ENCODE measurements at places on chromosomes 3 and 15.

- no peak for DNase-seq
Measured at GRCh38 chr15:78716651-78717050, 75.6 kb upstream of the CHRNB4 start.

DNA sequence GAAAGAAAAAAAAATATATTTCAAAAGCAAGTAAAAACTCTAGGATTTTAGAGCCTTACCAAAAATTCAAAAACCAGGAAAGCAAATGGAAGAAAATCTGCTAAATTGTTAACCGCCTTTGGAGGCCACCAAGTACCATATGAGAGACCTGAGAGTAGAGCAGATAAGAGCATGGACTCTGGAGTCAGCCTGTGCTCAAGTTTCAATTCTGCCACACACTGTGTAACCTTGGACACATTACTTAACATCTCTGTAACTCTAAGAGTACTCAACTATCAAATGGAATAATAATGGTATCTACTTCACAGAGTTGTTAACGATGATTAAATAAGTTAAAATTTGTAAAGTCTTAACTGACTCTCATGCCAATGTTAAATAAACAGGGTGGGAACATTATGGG, 12.7 kb downstream of the RBSN start:
- no peak for DNase-seq

DNA sequence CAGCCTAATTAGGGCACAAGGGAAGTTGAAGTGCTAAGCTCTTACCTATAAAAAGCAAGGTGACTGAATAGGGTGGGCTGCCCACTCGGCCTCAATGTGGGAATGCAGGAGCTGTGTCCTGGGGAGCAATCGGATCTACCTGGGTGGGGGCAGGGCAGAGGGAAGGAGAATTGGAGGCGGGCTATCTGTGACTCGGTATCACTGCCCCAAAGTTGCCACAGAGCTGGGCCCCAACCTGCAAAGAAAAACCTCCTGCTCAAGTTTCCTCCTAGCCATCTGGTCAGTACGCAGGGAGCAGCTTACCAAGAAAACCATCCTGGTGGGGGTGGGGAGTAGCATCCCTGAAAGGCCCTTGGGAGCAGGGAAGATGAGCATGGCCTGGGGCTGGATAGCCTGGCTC, 10.7 kb downstream of the CIB2 start:
- no peak for DNase-seq

GRCh38 chr15:35055416-35056105, 29.5 kb downstream of the NANOGP8 start:
- no peak for DNase-seq

DNA sequence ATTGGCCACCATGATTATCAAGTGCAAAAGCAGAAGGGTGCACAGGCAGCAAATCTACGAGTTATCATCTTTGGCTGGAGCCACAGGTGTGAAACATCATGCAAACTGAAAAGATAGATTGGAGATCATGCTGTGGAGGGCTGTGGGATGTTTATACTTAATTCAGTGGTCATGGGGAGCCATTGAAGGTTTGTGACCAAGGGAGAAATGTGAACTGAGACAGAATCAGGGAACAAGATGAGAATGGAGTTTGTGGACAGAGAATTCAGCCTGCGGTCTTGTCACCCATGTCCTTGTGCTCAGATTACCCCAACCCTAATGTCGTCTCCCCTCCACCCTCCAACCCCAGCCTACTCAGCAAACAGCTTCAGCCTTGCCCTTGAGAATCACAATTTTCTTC, 62.9 kb upstream of the ACAN start:
- no peak for DNase-seq

GRCh38 chr15:63701365-63701764, 104.2 kb downstream of the FBXL22 start:
- no peak for DNase-seq

- no peak for DNase-seq
Measured at GRCh38 chr3:137641879-137642704, 122.0 kb upstream of the SOX14 start.

GRCh38 chr3:194905696-194906095, 220.0 kb downstream of the FAM43A start:
- DNase-seq, result no peak

DNA sequence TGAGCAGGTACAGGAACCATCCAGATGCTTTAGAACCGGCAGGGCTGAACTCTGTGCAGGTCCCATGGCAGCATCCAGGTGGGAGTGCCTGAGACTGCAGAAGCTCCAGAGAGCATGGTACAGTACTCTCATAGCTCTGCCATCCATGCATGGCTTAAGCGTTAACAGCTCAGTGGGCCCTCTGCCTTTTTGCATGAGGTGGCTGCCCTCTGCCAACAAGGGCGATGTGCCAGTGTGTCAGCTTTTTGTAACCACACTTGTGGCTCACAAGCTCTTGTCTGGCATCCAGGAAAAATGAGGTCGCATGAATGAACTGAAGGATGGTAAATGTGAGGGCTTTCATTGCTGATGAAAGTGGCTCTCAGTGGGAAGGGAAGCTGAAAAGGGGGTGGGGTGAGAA, 950.1 kb downstream of the DIPK2A start:
- DNase-seq, result no peak

- no peak for DNase-seq
Measured at GRCh38 chr3:5948084-5948483, 760.6 kb downstream of the EDEM1 start.

DNA sequence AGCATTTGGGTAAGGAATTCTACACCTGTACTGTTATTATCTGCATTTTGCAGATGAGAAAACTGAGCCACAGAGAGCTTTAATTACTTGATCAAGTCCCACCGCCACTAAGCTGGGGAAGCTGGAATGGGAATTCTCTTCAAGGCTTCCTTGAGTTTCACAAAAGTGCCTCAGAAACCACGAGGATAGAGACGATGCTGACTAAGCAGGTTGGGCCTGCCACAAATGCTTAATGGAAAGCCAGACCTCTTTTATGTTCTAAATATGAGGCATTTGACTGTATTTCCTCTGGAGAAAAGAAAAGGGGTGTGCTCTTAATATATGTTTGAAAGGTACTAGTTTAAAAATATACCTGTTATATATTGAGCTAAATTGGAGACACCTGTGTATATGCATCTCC, 34.7 kb downstream of the ADAMTS9 start:
- DNase-seq, result no peak

- DNase-seq, result no peak
Measured at GRCh38 chr15:88321271-88321670, 64.7 kb upstream of the NTRK3 start.

GRCh38 chr15:47383801-47384200, 333.5 kb upstream of the SEMA6D start:
- no peak for DNase-seq

GRCh38 chr3:149382101-149382467, 4.6 kb upstream of the TM4SF1 start:
- DNase-seq, result no peak

- DNase-seq, result no peak
Measured at GRCh38 chr15:84910928-84911623, 26.6 kb downstream of the SLC28A1 start.

GRCh38 chr3:185924375-185924774, 13.4 kb downstream of the TRA2B start:
- DNase-seq, result no peak

- no peak for DNase-seq
Measured at GRCh38 chr3:151733613-151734012, at the start of gene AADACL2. TSS of gene AADACL2 (plus strand) at chr3:151733927. CDS start at chr3:151734036, 109 bp downstream.

- DNase-seq, result no peak
Measured at GRCh38 chr15:59222906-59223550, 16.4 kb downstream of the LDHAL6B start.

DNA sequence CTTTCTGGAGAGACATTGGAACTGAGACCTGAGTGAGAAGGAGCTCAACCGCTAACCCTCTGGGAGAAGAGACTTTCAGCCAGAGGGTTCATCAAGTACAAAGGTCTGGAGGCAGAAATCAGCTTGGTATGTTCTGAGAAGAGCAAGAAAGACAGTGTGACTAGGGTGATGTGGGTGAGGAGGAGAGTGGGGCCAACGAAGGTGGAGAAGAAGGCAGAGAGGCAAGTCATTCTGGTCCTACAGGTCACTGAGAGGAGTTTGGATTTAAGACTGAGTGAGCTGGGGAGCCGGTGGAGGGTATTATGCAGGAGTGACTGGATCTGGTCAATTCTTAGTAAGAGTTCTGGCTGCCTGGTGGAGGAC, 12.2 kb downstream of the XIRP1 start:
- DNase-seq, result no peak

DNA sequence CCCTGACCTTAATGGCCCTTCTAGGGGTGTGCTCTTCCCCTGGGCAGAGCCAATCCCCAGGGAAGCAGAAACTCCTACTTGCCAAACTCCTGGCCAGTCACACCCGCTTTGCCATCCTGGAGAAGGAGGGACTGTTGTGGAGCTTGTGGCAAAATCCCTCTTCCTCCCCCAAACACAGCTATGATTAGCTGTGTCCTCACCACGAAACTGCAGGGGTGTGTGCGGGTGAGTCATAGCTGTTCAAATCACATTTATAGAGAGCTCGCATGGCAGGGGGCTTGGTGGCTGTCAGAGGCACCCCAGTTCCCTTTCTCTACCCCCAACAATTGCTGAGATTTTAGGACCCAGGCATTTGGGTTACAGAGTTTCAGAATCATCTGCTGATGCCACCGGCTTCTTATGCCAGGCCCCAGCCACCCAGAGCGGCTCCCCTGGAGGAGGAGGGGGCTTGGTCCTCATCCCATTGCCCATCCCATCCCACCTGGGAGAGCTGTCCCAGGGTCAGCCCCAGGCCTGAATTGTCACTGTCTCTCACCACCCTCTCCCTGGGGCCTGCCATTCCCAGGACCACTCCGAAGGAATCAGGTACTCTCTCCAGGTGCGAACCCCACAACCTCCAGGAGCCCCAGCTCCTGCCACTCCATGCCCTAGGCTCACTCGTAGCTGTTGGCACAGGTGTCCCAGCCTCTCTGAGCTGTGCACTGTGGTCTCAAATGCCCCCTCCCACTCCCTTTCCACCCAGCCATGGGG, 28.8 kb upstream of the MAGEF1 start:
- DNase-seq, result no peak

DNA sequence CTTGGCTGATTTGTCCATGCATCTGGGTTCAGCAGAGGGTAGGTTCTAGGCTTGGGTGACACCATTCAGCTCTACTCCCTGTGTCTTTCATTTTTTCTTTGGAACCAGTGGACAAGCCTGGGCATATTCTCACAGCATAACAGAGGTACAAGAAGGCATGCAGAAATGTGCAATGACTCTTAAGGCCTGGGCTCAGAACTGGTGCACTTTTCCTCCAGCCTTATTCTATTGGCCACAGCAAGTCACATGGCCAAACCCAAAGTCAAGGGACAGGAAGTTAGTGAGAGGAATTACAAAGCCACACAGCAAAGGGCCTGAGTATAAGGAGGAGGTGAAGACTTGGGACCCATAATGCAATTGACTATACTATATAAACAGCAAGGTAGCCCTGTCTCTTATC, 200.9 kb upstream of the CTDSPL start:
- DNase-seq, result no peak

GRCh38 chr3:140568842-140569520, 108.9 kb upstream of the TRIM42 start:
- DNase-seq, result no peak

DNA sequence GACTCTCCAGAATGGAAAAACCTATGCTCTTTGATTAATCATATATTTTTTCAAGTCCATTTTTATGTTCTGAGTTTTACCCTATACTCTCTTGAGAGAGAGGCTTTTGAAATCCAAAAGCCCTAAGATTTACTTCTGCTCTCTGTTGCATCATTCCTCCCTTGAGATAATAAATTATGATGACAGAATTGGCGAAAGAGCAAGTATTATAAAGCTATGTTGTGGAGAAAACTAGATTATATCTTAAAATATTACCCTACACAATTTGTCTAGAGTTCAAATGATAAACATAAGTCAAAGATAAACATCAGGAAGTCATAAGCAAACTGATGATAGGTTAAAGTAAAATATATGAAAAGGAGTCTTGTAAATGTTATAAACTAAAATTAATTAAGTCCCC, 293.4 kb upstream of the MME start:
- no peak for DNase-seq

DNA sequence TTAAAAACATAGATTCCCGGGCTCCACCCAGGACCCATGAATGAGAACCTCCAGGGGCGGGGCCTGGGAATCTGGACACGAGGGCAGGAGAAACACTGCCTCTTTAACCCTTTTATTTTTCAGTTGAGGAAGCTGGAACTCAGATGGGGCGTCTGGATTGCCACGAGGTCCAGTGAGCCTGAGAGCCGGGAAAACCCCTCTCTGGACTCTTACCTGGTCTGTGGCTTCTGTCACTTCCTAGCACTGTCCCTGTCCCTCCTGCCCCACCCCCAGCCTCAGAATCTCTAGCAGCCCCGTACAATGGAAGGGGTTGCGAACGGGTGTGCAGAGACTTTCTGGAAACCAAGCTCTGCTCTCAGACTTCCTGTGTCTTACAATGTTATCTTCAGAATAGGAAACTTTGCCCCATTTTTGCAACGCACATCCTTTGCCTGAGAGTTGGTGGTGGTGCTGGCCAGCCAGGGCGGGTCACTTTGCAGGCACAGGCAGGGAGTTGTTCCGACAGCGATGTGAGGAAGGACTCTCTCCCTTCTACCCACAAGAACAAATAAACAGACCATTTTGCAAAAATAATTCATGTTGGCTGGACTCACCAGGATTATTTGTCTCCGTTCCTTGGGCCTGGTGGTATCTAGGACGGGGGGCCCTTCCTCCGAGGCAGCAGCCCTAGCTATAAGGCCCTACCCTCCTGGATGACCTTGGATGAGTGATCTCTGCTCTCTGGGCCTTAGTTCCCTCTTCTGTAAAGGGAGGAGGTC, 59.1 kb downstream of the SMAD6 start:
- DNase-seq, result no peak

DNA sequence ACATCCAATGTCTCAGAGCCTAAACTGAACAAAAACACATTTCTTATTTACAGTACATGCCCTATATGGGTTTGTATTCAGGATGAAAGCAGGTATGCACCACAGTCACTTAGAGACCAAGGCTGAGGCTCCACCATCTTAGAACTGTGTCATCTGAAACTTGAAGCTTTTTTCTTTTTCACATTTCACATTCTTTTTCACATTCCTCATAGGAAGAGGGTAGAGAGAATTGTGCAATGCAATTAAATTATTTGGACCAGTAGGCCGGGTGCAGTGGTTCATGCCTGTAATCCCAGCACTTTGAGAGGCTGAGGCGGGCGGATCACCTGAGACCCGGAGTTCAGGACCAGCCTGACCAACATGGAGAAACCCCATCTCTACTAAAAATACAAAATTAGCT, 591.0 kb downstream of the MECOM start:
- no peak for DNase-seq

- DNase-seq, result no peak
Measured at GRCh38 chr3:142987080-142987700, 14.2 kb upstream of the U2SURP start.

DNA sequence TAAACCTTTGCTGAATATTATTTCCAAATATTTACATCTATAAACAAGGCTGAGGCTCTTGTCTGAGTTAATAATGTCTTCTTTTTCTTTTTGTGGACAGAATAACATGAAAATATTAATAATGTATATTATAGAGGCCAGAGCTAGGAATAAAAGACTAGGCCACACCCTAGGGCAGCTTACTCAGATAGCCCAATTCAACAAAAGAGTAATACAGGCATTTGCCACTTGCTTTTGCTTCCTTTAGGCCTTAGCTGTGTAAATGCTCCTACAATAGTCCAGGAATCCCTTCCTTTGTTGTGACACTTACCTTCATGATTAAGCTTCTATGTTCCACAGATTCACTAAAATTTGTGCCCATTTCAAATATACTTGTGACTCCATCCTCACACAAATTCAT, 16.5 kb downstream of the IMPG2 start:
- no peak for DNase-seq

Data from activated naive CD4-positive, alpha-beta T cell (primary cell).